H9 (cell line): ENCODE measurements at places on chromosomes 1 and 21. TPM values are rescaled to one million over a fixed set of nuclear protein-coding genes. Genes with fewer than 3 reads are reported as not detected.

- no peak for DNase-seq
- no peak overlapping the region for H3K4me3 ChIP-seq
- H3K4me1 ChIP-seq, result no peaks in the 10 kb centered on the region
- H3K27me3 ChIP-seq, result no peaks in the 10 kb centered on the region
- H3K36me3 ChIP-seq, result peaks cover 41% of the 10 kb centered on the region; the same call in 2 of the 3 replicates
Observed at GRCh38 chr1:224427346-224427745, 7.3 kb downstream of the WDR26 start.

GRCh38 chr1:219988387-219988786, 57.9 kb downstream of the EPRS1 start:
- peaks cover 38% of the 10 kb centered on the region for H3K36me3 ChIP-seq
- H3K27ac ChIP-seq, result no peak overlapping the region
- H3K27me3 ChIP-seq, result no peaks in the 10 kb centered on the region
- no peak overlapping the region for H3K4me3 ChIP-seq
- no peaks in the 10 kb centered on the region for H3K4me1 ChIP-seq

GRCh38 chr21:40052276-40052675, 185.0 kb downstream of the PCP4 start:
- no peaks in the 10 kb centered on the region for H3K27me3 ChIP-seq
- H3K4me1 ChIP-seq, result no peaks in the 10 kb centered on the region
- H3K4me3 ChIP-seq, result no peak overlapping the region
- DNase-seq, result no peak

DNA sequence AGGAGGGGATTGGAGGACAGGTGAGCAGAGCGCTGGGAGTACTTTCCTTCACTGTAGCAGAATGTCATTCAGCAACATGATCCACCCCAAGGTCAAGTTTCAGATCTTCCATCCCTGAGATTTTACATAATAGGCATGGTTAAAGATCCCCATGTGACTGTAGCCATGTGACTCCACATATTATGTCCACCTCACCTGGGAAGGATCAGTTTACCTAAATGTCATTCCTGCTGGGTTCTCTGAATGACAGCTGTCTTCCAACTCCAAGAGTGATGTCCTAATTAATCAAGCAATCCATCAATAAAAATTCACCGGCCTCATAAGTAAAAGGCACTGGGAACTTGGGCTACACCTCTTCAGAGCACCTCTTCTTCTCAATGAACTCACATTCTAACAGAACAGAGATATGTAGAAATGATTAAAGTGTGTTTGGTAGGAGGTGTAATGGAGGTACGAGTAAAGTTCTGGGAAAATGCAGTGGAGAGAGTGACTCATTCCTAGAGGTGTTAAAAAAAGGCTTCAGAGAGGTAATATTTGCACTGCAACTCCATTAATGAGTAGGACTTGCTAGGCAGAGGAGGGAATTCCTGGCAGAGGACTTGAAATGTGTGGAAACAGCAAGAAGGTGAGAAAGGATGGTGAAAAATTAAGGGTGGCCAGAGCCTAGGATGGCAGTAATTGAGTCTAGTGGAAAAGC, 22.2 kb upstream of the MAPKAPK2 start:
- H3K27me3 ChIP-seq, result peaks cover 6% of the 10 kb centered on the region; the same call in 1 of the 2 replicates
- no peak overlapping the region for H3K4me3 ChIP-seq
- H3K27ac ChIP-seq, result no peak overlapping the region
- H3K4me1 ChIP-seq, result peaks cover 4% of the 10 kb centered on the region
- no peak for DNase-seq

DNA sequence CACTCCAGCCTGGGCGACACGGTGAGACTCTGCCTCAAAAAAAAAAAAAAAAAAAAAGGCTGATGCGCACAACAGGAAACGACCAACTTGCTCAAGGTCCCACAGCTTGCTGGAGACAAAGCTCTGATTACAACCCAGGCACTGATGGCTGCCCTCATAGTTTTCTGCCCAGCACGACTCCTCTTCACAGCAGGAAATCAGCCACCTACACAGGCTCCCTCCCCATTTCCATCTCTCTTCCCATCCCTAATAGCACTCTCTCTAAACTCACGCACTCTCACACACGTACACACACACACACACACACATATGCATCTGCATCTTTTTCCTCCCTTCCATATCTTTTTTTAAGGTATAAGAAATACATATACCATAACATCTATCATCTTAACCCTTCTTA, 153.5 kb upstream of the SOD1 start:
- DNase-seq, result no peak
- no peak overlapping the region for H3K4me3 ChIP-seq
- no peaks in the 10 kb centered on the region for H3K36me3 ChIP-seq
- H3K27me3 ChIP-seq, result no peaks in the 10 kb centered on the region
- no peak overlapping the region for H3K27ac ChIP-seq

- no peaks in the 10 kb centered on the region for H3K36me3 ChIP-seq
- no peak overlapping the region for H3K4me3 ChIP-seq
- no peaks in the 10 kb centered on the region for H3K27me3 ChIP-seq
Observed at GRCh38 chr1:34037109-34037508, 127.9 kb downstream of the CSMD2 start.

Gene CHI3L1
- not detected in 2 replicates for total RNA-seq
